ENCODE measurements at places on chromosomes 6 and 20. TPM values are rescaled to one million over a fixed set of nuclear protein-coding genes. Genes with fewer than 3 reads are reported as not detected.

DNA sequence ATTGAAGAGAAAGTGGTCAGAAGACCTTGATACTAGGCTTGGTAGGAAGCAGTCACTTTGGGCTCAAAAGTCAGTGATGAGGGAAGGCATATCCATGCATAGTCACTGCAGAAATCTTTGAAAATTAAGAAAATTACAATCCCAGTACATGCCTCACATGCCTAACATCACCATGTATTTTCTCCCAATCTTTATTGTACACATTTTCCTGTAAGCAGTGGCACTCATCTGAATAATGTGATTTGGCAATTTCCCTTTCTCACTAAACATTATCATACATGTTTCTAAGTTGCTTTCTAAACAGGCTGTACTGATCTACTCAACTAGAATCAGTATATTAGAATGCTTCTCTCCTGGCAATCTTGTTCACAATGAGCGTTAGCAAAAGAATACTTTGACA is 280.7 kb upstream of the SUPT3H start:
- no peak for DNase-seq

DNA sequence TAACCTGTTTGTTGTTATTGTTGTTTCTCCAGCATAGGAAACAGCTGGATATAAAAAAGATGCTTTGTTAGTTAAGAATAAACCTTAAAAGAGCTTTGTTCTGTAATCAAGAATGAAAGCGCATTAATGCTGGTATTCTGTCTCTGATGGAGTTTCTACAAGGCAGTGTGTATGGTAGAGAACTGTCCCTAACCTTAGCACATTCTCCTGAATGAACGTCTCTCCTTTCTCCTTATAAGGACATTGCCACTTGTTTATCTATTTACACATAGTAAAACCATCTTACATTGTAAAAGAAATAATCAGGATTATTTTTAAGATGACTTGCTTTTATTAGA is 33.8 kb upstream of the LCA5 start:
- DNase-seq = no peak

DNA sequence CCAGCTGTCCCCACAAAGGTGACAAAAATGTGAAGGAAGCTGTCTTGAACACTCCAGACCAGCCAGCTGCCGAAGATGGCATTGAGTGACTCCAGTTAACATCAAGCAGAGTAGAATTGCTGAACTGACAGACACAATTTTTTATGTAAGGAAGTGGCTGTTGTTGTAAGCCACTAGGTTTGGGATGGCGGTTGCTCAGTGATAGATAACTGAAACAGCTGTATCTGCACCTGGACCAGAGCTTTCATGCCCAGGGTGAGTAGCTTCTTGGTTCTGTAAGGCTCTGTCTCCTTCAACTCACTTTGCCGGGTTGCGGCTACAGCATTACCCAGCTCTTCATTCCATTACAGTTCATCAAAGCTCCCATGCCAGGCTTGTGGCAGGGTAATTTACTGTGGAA is 49.7 kb upstream of the DDR1 start:
- no peak for DNase-seq

DNA sequence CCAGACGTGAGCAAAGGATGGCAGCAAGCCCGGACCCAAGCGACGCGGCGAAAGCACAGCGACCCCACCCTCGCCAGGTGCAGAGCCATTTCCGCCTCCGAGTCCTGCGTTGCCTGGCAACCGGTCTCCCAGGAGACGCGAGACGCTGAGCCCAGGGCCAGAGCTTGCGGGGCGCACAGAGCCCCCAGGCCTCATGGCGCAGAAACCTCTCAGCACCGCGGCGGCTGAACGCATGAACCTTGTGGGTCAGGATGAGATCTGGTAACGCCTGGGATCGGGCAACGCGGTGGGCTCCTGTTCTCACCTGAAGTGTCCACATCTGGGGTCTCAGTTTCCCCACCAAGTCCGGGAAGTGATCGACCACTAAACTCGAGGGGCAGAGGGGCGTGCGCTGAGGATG is 77.7 kb downstream of the ANKRD60 start:
- DNase-seq = no peak

DNA sequence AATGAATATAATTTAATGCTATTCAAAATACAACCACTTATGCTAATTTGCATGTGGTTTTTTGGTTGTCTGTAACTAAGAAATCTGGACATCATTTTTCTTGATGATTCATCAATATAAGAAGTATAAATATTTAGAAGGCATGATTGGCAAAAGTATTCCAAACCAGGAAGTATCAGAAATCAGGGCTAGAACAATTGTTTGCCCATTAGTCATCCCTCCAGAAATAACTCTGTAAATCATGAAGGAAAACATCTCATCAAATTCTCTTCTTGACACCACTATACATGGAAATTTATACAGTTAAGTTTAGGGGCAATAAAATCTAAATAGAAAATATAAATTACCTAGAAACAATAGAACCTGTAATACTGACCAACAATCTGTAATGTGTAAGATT is 554.7 kb upstream of the HS3ST5 start:
- DNase-seq = no peak

The GLP1R gene
- polyA plus RNA-seq = 0.86 TPM

Measured in left renal cortex interstitium (tissue), 4 donors.